ENCODE measurements at places on chromosomes 4 and X.

DNA sequence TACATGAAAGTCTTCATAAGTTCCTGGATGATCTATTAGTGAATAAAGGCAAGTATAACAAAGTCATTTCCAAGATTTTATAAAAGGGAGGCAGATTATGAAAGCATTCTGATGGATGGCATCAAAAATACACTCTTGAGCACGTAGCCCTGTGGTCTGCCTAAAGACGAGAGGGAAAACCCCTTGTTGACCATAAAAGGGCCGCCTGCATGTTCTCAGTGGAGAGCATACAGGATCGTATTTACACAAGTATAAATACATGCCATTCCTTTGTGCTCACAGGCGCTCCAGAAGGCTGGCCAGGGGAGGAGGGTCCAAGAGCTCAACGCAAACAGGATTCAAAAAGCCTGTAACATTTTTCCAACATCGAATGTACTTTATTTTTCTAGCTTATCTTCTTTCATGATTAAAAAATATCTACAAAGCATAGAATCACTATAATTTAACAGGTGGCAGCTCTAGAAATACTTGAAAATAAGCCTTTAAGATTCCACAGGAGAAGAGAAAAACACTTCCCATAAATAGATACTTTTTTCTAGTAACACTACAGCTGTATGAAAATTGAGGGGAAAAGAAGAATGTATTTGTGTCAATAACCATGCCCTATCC lies 29.6 kb downstream of the PDGFC start:
- ATAC-seq: no peak

- peak; percentile 38 for ATAC-seq
These were observed at the start of gene PRDM8 for GRCh38 chr4:80196922-80197573. Gene PRDM8, plus strand, starts transcription at chr4:80197503. Its CDS starts 2,578 bp downstream, at chr4:80200081.

- no peak for ATAC-seq
These were observed 197.1 kb upstream of the FGF13 start for GRCh38 chrX:138908577-138908976.

GRCh38 chr4:155497306-155497705 lies 120.5 kb upstream of the MAP9 start:
- no peak for ATAC-seq

GRCh38 chr4:78627046-78627965 lies 75.7 kb downstream of the ANXA3 start:
- ATAC-seq: peak; percentile 69

DNA sequence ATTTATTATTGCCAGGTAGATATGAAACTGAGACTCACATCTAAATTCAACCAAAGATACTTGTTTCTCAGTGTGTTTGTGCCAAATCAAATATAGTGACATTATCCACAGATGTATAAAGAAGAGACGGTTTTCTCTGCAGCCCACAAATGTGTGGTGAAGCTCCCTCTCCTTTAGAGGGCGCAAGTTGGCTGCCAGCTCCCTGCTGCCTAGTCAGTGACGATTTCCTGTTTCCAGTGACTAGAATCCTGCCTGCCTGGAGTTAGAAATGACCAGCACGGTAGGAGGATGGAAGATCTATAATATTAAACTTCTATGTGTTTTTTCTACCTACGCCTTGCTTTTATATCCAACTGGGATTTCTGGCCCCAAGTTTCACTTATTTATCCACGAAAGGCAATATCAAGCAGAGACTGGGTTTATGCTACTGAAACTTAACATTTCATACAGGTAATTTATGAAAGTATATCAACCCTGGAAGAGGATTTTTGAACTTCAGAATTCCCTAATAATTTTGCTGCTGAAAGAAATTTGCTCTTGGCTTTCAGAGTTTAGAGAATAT lies 1793.7 kb upstream of the TENM3 start:
- no peak for ATAC-seq

DNA sequence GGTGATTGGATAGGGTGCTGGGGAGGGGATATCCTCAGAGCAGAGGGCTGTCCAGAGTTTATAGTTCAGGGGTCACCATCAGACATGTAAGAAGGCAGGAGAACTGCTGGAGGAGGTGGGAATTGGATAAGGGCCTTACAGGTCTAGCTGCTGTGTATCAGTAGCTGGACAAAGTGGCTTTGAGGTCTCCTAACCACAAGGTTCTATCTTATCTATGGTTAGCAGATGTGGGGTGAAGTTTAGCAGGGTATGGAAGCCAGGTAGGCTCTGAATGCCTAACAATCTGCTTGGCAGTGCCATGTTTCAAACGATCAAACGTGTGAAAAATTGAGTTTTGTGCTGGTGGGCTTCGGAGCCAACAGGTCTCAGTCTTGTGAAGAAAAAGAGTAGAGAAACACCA lies 32.1 kb upstream of the MAGEA8 start:
- ATAC-seq: no peak

GRCh38 chr4:37747772-37748330 lies 61.7 kb upstream of the RELL1 start:
- ATAC-seq: no peak

DNA sequence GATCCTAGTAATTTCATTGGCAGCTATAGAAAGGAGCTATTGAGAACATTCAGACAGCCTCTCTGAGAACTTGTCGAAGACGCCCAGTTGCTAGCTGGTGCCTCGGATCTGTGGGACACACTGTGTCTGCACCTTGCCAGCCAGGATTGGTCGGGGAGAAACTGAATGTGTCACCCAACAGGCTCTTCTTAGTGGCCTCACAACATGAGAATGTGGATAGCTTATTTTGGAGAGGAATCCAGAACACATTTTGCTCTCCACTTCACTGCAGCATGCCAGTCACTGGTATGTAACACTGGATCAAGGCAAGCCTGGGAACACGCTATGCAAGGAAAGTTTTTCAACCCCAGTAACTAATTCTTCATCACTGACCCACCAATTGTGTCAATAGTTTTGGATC lies 89.5 kb upstream of the TRPC3 start:
- no peak for ATAC-seq

DNA sequence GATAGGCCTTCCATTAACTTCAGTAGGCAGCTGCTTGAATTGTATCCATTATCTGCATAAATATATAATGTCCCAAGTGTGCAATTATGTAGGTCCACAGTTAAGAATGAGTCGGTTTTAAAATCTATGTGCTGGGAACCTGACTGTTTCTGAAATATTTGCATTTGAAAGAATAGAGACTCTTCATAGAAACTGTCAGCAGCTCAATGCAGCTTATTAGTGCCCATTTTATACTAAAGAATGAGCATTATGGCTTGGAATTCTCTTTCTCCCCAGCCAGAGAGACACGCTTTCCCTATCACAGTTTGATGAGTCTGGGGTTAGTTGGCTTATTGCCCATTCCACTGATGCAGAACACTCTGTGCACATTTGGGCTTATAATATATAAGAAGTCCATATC lies 202.0 kb upstream of the PCDH7 start:
- ATAC-seq: no peak

DNA sequence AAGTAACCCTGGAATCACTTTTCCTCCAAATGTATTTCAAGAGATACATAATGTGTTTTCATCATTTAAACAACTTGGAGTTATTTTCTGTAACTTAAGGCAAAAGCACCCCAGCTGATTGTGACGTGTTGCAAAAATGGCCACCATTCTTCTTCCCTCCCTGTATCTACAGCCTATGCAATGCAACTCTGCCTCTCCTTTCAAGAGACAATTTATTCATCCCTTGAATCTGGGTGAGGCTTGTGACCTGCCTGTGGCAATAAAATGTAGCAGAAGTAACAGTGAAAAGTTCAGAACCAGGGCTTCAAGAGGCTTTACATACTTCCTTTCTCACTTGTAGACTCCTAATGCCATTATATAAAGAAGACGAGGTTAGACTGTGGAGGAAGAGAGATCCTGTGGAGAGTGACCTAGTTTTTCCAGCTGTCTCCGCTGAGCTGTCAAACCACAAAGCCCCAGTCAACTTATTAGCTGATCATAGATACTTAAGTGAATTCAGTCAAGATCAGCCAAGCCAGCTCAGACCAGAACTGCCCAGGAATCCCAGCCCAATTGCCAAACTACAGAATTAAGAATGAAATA lies 81.0 kb upstream of the KLF3 start:
- ATAC-seq: peak; percentile 96

DNA sequence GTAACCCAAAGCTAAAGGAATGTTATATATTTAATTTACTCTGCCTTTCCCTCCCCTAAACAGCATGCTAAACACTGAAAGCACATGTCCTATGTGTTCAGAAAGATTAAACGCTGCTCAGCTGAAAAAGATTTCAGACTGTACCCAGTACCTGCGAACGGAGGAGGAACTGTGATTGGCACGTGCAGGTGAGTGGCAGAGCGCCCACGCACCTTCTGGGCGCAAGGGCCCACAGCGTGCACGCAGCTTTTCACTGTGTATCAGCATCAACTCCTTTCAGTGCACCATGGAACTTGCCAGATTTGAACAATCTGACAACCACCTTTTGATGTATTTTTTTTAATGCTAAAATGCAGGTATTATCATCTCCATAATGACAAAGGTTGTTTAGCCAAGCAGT lies 87.7 kb downstream of the RFC1 start:
- no peak for ATAC-seq

DNA sequence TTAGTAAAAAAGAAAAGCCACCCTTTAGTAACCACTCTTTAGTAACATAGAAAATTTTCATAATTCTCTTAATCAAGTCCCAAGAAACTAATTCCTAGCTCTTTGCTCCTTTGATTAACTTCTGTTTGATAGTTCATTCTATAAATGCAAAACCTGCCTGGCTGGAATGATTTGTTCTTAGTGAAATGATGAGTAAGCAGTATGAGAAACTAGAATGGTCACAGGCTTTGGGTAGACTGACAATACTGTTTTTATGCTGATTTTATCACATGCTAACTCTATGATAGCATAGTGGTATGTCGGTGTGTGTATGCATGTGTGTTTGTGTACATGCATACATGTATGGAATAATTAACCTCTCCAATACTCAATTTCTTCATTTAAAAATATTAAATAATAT lies 81.2 kb downstream of the SYTL5 start:
- ATAC-seq: no peak

- no peak for ATAC-seq
These were observed 109.0 kb upstream of the MAMLD1 start for GRCh38 chrX:150253959-150254620.

DNA sequence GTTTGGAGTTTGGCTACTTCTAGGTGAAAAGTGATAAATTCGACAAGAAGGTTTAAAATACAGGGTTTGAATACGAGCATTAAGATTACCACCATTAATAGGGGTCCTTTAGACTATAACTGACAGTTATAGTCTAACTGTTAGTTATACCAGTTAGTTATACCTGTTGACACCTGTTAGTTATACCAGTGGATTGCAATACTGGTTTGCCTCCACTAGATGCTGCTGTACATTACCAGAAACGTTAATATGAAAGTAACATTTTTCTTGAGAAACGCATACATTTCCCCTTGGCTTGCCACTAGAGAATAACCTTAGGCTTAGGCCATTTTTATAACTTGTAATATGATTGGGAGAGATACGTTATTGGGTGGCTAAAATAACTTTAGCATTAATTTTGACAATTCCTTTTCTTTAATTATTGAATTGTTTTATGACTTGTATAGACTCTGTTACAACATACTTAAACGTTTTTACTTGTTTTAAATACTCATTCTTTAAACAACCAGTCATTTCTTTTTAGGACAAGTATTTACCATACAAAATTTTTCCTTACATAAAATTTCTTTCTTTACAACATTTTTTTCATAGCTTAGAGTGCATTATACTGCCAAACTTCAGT lies 911.2 kb downstream of the FSTL5 start:
- no peak for ATAC-seq

- ATAC-seq: no peak
These were observed 2.8 kb downstream of the ACSL1 start for GRCh38 chr4:184823014-184823413.

DNA sequence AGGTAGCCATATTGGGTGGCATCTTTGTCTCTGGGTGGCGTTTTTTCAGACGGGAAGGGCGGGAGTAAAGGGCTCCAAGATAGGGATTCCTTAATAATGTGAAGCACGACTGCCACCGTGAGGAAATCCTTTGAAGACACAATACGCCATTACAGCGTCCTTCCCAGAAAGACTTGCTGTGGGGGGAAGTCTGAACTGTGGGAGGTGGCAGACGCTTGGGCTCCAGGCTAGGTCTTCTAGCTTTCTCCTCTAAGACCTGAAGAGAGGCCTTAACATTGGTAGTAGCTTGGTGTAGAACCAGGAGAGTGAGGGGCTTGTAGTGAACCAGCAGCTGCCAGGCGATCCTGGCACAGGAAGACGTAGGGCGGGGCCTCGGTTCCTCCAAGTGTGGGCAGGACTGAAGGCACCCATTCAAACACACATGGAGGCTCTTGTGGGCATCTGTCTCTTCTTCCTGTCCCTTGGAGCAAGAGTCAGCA lies 197.3 kb downstream of the OR13H1 start:
- ATAC-seq: no peak

DNA sequence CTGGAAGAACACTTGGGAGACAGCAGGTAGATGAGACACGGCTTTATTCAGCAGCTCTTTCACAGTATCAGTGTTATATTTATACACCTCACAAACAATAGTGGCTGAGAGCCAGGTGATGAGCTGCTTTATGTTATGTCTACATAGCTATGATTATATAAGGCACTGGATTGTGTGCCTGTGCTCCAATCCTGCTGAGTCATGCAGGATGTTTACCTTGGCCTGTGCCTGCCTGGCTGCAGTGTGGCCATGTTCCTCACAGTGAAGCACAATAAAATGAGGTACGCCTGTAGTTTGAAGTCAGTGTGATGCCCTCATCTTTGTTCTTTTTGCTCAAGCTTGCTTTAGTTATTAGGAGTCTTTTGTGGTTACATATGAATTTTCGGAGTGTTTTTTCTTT lies 31.3 kb downstream of the CXCL13 start:
- ATAC-seq: no peak

- no peak for ATAC-seq
These were observed 18.7 kb downstream of the ANTXR2 start for GRCh38 chr4:80054375-80054774.

GRCh38 chr4:159542296-159542695 lies 439.4 kb downstream of the RAPGEF2 start:
- ATAC-seq: no peak

- no peak for ATAC-seq
These were observed 11.7 kb upstream of the BCOR start for GRCh38 chrX:40109288-40110008.

GRCh38 chrX:2811271-2811670 lies 17.5 kb upstream of the GYG2 start:
- no peak for ATAC-seq

GRCh38 chr4:68693325-68694075 lies 23.0 kb upstream of the UGT2B15 start:
- ATAC-seq: no peak

- ATAC-seq: peak; percentile 67
These were observed 54.7 kb downstream of the HOPX start for GRCh38 chr4:56626420-56626819.

DNA sequence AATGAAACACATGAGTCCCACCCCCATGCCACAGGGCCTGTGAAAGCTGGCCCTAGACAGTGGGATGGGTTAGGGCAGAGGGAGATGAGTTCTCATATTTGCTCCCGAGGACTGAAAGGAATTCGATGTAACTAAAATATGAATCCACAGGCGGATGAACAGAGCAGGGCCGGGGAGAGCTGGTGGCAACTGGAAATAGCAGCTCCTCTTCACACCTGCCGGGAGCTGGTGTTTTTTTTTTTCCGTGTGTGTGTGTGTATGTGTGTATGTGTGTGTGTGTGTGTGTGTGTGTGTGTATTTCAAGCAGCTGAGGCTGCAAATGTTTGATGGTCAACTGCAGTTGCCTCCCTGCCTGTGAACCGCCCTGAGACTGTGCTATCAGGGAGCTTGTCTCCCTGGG lies 115.1 kb upstream of the PSAPL1 start:
- ATAC-seq: no peak

- no peak for ATAC-seq
These were observed 75.6 kb upstream of the HELT start for GRCh38 chr4:184942444-184943425.
